ENCODE measurements at places on chromosomes 2 and 18. TPM values are rescaled to one million over a fixed set of nuclear protein-coding genes. Genes with fewer than 3 reads are reported as not detected.

GRCh38 chr2:37323781-37324535 is 675 bp downstream of the PRKD3 start:
- peak overlapping the region; percentile 87 for H3K27ac ChIP-seq

- no peak for DNase-seq
- H3K36me3 ChIP-seq, result no peaks in the 10 kb centered on the region
- H3K27ac ChIP-seq, result no peak overlapping the region
- H3K4me1 ChIP-seq, result no peaks in the 10 kb centered on the region
These were observed 12.2 kb upstream of the BOD1L2 start for GRCh38 chr18:57134618-57135135.

DNA sequence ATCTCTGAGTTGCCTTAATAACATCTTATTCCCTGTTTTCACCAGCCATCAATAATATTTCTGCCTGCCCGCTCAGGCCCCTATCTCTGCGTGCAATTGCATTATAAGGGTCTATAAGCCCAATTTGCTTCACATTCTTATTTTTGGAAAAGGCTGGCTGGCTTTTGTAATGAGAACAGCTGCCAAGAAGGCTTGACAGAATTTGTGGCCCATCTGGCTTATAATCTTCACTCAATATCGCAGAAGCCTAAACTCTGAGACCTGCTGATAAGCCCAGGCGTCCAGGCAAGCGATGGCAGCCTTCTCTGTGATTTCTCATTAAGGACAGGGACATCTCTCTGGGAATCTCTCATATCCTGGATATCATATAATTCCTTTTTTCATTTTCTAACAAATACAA is 1618.6 kb upstream of the CELF4 start:
- no peaks in the 10 kb centered on the region for H3K27me3 ChIP-seq
- H3K27ac ChIP-seq, result no peak overlapping the region
- H3K4me3 ChIP-seq, result no peak overlapping the region
- H3K36me3 ChIP-seq, result no peaks in the 10 kb centered on the region
- DNase-seq, result no peak
- H3K4me1 ChIP-seq, result no peaks in the 10 kb centered on the region

- peaks cover 4% of the 10 kb centered on the region for H3K4me1 ChIP-seq
- no peak for DNase-seq
- H3K27ac ChIP-seq, result no peak overlapping the region
- no peaks in the 10 kb centered on the region for H3K27me3 ChIP-seq
- H3K36me3 ChIP-seq, result no peaks in the 10 kb centered on the region
- no peak overlapping the region for H3K4me3 ChIP-seq
These were observed 11.5 kb upstream of the CNOT11 start for GRCh38 chr2:101241158-101241557.

DNA sequence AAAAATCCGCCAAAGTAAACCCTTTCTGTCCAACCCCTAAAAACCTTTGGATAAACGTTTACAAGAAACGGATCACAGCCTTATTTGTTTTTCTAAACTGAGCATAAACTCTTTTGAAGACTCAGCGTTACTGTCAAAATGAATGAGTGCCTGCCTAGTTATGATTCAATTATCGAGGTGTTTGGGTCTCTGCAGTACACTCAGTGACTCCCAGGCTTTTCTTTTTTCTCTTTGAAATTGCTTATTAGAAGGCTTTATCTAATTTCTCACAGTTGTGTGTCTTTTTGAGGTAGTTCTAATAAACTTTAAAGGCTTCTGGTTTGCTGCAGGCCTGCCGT is 663 bp downstream of the RHBDD1 start:
- H3K4me1 ChIP-seq, result peaks cover 68% of the 10 kb centered on the region
- no peaks in the 10 kb centered on the region for H3K27me3 ChIP-seq
- H3K4me3 ChIP-seq, result peak overlapping the region; percentile 90
- H3K36me3 ChIP-seq, result peaks cover 6% of the 10 kb centered on the region

DNA sequence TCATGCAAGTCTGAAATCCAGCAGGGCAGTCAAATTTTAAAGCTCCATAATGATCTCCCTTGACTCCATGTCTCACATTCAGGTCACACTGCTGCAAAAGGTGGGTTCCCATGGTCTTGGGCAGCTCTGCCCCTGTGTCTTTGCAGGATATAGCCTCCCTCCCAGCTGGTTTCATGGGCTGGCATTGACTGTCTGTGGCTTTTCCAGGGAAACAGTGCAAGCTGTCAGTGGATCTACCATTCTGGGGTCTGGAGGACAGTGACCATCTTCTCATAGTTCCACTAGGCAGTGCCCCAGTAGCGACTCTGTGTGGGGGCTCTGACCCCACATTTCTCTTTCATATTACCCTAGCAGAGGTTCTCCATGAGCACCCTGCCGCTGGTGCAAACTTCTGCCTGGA is 220.6 kb upstream of the COPS8 start:
- no peak overlapping the region for H3K4me3 ChIP-seq
- peaks cover 15% of the 10 kb centered on the region for H3K27me3 ChIP-seq
- no peak overlapping the region for H3K27ac ChIP-seq

DNA sequence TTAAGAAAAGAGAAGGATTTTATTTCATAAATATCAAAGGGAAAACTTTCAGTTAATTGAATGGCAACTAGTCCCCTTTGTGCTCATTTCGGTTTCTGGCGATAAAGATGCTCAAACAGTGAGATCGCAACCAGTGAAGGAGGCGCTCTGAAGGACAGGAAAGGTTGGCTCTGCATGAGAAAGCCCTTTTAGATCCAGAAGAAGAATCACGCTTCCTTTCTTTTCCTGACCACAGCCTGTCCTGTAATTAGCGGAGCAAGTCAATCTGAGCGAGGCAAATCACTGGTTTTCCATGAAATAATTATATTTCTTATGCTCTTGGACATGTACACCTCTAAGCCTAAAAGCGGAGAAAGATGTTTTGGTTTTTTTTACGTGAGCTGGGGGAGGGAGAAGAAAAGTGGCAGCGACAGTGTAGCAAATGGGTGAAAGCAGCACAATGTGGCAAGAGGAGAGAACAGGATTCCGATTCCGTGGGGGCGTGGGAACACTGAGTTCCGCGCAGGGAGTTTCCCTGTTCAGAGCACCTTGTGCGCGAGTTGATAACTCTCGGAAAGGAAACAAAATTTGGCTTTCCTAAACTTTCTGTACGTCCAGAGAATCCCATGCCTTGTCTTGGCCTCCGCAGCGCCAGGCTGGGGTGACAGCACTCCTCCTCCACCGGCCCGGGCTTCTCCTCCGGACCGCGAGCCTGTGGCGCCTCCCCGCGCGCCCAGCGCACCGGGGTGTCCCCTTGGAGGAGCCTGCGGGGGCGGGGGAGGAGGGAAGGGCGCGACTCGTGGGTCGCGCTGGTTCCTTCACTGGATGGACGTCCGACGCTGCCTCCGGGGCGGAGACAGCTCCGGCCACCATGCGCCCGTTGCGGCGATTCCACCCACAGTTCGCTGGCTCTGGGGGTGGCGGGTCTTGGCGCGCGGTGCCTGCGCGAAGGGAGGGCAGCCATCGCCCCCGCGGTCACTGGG is 620 bp upstream of the SLC9A2 start:
- H3K27me3 ChIP-seq, result peaks cover 38% of the 10 kb centered on the region
- no peaks in the 10 kb centered on the region for H3K36me3 ChIP-seq
- no peak overlapping the region for H3K27ac ChIP-seq
- DNase-seq, result no peak
- peaks cover 15% of the 10 kb centered on the region for H3K4me1 ChIP-seq
- peak overlapping the region; percentile 67 for H3K4me3 ChIP-seq

DNA sequence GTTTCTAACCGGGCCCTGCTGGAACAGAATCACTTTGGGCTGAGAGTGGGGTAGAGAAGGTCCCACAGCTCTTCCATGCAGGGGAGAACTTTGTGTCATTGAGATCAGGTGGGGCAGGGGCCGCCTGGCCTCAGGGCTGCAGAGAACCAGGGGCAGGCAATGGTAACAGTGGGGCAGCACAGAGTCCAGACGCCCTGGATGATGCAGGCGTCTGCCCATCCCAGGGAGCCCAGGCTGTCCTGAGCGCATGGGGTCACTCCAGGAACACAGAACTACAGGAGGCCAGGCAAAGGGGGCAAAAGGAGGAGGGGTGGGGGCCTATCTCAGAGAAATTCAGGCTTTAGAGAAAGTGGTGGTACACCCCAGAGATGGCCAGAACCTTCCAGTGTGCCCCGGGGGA is 121.3 kb downstream of the NDUFA10 start:
- H3K36me3 ChIP-seq, result peaks cover 4% of the 10 kb centered on the region
- no peaks in the 10 kb centered on the region for H3K4me1 ChIP-seq
- DNase-seq, result no peak
- H3K27me3 ChIP-seq, result peaks cover 3% of the 10 kb centered on the region
- no peak overlapping the region for H3K4me3 ChIP-seq
- no peak overlapping the region for H3K27ac ChIP-seq

DNA sequence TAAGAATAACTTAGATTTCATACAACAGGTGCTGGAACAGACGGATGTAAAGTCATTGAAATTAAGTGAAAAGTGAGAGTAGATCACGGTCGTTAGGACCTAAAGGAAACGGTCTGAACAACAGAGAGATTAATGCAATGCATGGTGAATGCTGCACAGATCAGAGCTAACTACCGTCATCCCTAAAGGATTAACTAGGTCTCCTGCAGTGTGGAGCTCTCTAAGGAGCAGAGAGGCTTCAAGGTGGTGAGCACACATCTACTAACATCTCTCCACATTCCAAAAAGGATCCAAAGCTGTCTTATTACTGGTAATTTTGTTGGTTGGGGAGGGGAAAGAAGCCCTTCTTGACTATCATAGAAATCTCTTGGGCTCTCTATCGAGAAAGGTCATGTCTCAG is 75.3 kb downstream of the CABYR start:
- no peaks in the 10 kb centered on the region for H3K4me1 ChIP-seq
- H3K4me3 ChIP-seq, result no peak overlapping the region
- H3K27me3 ChIP-seq, result no peaks in the 10 kb centered on the region
- H3K27ac ChIP-seq, result no peak overlapping the region
- DNase-seq, result no peak
- H3K36me3 ChIP-seq, result no peaks in the 10 kb centered on the region

- H3K27me3 ChIP-seq, result no peaks in the 10 kb centered on the region
- H3K36me3 ChIP-seq, result no peaks in the 10 kb centered on the region
- no peak overlapping the region for H3K27ac ChIP-seq
- no peak for DNase-seq
These were observed 1488.8 kb upstream of the NXPH2 start for GRCh38 chr2:140269000-140269399.

- H3K27ac ChIP-seq, result no peak overlapping the region
- H3K27me3 ChIP-seq, result no peaks in the 10 kb centered on the region
- no peaks in the 10 kb centered on the region for H3K36me3 ChIP-seq
- no peak for DNase-seq
These were observed 334.5 kb upstream of the CDH2 start for GRCh38 chr18:28511413-28511821.

GRCh38 chr2:159890551-159891266 is 92.7 kb upstream of the CD302 start:
- peaks cover 39% of the 10 kb centered on the region for H3K4me1 ChIP-seq
- H3K27me3 ChIP-seq, result no peaks in the 10 kb centered on the region

DNA sequence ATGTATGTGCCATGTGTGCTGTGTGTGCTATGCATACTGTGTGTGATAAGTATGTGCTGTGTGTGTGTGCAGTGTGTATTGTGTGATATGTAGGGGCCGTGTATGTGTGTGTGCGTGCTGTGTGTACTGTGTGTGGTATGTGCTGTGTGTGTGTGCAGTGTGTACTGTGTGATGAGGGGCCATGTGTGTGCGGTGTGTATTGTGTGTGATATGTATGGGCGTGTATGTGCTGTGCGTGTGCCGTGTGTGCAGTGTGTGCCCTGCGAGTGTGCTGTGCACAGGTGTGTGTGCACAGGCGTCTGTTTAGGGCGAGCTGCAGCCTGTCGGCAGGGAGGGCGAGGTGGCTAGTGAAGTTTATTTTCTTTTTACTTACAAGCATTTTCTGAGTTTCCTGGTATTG is 16.1 kb downstream of the SNORC start:
- H3K4me3 ChIP-seq, result no peak overlapping the region
- H3K36me3 ChIP-seq, result no peaks in the 10 kb centered on the region
- H3K27me3 ChIP-seq, result peaks cover 18% of the 10 kb centered on the region
- no peak for DNase-seq
- H3K4me1 ChIP-seq, result peaks cover 7% of the 10 kb centered on the region

- no peak overlapping the region for H3K27ac ChIP-seq
- H3K27me3 ChIP-seq, result no peaks in the 10 kb centered on the region
- no peak overlapping the region for H3K4me3 ChIP-seq
- DNase-seq, result no peak
- peaks cover 3% of the 10 kb centered on the region for H3K4me1 ChIP-seq
- peaks cover 18% of the 10 kb centered on the region for H3K36me3 ChIP-seq
These were observed 54.7 kb downstream of the MTA3 start for GRCh38 chr2:42622943-42623676.

The IL36A gene
- 1.2 TPM for total RNA-seq

The RTP5 gene
- not detected for total RNA-seq

The GATA6 gene
- total RNA-seq, result not detected
